Activated naive CD4-positive, alpha-beta T cell treated with anti-CD3 and anti-CD28 coated beads, Interleukin-2, amount 50 U/mL, for 16 hours (primary cell): ENCODE measurements at places on chromosomes 1 and 21.

DNA sequence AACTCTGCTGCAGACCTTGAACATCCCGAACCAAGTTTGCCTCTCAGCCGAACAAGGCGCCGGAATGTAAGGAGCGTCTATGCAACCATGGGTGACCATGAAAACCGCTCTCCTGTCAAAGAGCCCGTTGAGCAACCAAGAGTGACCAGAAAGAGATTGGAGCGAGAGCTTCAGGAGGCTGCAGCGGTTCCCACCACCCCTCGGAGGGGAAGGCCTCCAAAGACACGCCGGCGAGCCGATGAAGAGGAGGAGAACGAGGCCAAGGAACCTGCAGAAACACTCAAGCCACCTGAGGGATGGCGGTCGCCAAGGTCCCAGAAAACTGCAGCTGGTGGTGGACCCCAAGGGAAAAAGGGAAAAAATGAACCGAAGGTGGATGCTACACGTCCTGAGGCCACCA is 44.0 kb downstream of the ZBTB17 start:
- no peak for DNase-seq

- no peak for DNase-seq
Observed at GRCh38 chr1:166086113-166086883, 80.5 kb downstream of the FAM78B start.

GRCh38 chr21:23475281-23476219 is 2131.7 kb downstream of the MRPL39 start:
- no peak for DNase-seq

DNA sequence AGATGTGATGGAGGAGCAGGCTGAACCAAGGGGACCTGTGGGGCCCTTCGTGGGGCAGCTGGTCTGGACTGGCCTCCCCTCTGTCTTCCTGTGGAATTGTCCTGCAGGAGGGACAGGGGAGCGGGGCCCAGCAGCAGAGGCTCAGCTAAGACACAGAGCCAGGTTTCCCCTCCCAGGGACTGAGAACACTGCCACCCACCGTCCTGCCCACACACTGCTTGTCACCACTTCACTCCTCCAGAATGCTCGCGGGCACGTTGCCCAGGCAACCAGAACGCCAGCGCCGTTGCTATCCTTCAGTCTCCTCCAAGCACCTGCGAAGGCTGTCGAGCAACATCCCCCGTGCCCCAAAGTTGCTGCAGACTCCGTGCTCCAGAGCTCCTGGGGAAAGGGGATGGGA is 46.4 kb downstream of the AJAP1 start:
- no peak for DNase-seq

GRCh38 chr1:51956528-51957509 is 33.7 kb downstream of the RAB3B start:
- no peak for DNase-seq

GRCh38 chr21:21722731-21723130 is 724.5 kb downstream of the NCAM2 start:
- no peak for DNase-seq

DNA sequence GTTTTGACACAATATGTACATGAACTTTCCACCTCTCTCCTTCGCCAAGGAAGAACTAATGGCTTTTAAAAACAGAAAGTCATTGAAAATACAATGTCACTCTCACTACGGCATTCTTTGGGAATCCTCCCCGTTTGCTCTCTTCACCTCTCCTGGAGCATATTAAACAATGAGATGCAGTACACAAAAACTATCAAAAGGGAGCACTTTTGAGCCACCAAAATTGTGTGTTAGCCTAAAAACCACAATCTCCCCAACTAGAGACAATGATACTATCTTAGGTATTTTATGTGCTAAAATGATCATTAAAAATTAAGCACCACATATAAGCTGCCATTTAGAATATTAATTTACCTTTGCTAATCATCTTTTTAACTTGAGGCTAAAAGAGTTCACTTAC is 425.5 kb downstream of the KCTD3 start:
- DNase-seq: no peak

DNA sequence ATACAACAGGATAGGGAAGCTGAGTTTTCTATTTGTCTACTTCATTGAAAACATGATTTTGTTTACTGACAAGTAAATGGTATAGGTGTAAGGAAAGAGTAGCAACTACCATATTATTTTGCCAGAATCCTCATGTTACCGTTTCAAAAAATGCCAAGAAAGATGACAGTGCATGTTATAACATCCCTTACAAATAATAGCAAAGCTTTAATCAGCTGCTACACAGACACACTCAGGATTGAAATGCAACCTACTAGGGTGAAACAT is 331.5 kb downstream of the CHRM3 start:
- no peak for DNase-seq

- DNase-seq: no peak
Observed at GRCh38 chr1:68111519-68112436, 61.4 kb upstream of the DIRAS3 start.

- no peak for DNase-seq
Observed at GRCh38 chr1:164780863-164781262, 221.9 kb downstream of the PBX1 start.

GRCh38 chr1:55035904-55036303 is 3.4 kb upstream of the PCSK9 start:
- DNase-seq: no peak

DNA sequence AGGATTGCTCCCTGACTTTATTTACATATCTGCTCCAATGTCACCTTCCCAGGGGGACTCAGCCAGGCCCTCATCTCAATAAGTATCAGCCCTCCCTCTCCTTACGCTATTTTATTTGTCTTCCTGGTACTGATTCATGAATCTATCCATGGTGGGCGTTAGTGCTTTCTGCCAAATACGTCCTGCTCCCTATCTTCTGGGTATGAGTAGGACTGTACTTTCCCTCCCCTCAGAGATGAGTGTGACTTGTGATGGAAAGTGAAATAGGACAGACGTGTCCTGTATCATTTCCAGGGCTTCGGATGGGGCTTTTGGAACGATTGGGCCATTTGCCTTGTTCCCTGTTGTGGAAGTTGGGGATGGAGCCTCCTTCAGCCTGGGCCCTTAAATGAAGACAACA is 47.5 kb downstream of the FOXO6 start:
- no peak for DNase-seq

- DNase-seq: no peak
Observed at GRCh38 chr1:219316066-219316465, 142.4 kb downstream of the LYPLAL1 start.

- no peak for DNase-seq
Observed at GRCh38 chr1:160124705-160125478, 9.3 kb downstream of the ATP1A2 start.

DNA sequence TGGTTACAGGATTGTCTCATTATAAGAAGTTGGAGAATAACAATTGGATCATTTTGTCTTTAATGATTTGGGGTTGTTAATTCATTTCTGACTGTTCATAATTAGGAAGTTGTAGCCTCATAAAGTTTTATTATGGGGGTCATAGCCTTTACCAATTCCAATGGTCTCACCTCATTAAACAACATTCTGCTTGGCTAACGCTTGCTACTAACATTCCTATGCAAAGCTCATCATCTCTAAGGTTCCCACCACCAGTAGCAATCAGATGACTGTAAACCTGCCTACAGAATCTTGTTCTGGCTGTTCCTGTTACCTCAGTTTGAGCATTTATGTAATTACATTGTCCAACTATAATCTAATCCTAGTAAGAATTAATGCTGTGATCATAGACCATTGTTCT is 60.2 kb downstream of the ODF2L start:
- DNase-seq: no peak

DNA sequence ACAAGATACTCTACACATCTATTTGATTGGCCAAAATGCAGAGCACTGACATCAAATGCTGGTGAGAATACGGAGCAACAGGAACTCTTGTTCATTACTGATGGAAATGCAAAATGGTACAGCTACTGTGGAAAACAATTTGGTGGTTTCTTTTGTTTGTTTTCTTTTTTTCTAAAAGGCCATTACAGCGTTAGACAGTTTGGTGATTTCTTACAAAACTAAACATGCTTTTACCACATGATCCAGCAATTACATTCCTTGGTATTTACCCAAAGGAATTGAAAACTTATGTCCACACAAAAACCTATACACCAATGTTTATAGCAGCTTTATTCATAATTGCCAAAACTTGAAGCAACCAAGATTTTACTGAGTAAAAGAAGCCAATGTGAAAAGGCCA is 66.4 kb upstream of the FBXO28 start:
- no peak for DNase-seq

DNA sequence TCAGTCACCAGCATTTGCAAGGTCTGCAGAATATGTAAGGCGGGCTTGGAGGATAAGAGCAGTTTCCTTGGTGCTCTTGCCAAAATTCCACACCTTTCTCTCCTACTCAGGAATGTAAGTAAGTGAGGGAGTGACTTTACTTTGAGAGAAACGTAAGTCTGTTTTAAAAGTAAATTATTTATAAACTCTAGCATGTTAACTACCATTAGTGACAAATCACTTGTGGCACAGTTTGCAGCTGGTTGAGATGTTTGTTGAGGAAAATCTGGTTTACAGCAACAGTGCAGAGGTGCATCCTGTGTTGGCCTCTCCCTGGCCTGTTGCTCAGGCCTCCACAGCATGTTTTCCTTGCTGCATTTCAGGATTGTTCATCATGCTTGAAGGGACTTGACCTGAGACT is 8.5 kb downstream of the CGN start:
- no peak for DNase-seq

- no peak for DNase-seq
Observed at GRCh38 chr1:241499910-241500309, 19.6 kb downstream of the FH start.

- DNase-seq: no peak
Observed at GRCh38 chr1:94994805-94995204, 67.9 kb upstream of the CNN3 start.

GRCh38 chr1:219699870-219700269 is 87.0 kb upstream of the ZC3H11B start:
- DNase-seq: no peak

DNA sequence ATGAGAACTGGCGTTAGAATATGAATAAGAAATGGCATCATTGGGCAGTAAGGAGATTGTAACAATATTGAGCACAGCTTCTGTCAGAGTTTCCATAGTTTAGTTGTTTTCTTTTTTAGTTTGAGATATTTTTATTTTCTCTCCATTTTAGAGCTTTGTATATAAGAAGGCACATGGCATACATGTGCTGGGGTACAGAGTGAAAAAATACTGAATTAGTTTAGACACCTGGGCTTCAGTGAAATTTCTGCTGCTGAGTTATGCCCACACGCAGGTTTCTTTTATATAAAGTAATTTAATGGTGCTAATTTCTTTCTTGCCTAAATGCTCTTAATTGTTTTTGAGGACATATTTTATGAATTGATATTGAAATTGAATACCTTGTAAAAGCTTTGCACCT is 53.6 kb upstream of the RWDD3 start:
- no peak for DNase-seq

DNA sequence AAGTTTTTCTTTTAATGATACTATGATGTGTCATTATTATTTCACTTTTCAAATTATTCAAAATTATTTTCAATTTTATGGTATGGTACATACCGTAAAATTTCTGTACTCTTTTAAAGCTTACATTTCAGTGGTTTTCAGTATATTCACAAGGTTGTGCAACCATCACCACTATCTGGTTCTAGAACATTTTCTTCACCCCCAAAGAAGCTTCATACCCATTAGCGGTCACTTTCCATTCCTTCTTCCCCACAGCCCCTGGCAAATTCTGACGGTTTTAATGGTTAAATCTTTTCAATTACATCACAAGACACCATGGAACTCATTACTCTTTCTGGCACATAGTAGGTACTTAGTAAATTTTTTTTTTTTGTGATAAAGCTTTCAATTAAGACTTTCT is 22.8 kb upstream of the ATP5PO start:
- DNase-seq: no peak

- DNase-seq: no peak
Observed at GRCh38 chr1:14113841-14114567, 414.0 kb downstream of the PRDM2 start.
